ENCODE measurements at places on chromosomes 1 and 21. TPM values are rescaled to one million over a fixed set of nuclear protein-coding genes. Genes with fewer than 3 reads are reported as not detected.

The LRRC53 gene
- total RNA-seq = not detected

- DNase-seq = no peak
These were observed 9.8 kb downstream of the SSBP3 start for GRCh38 chr1:54396261-54396933.

DNA sequence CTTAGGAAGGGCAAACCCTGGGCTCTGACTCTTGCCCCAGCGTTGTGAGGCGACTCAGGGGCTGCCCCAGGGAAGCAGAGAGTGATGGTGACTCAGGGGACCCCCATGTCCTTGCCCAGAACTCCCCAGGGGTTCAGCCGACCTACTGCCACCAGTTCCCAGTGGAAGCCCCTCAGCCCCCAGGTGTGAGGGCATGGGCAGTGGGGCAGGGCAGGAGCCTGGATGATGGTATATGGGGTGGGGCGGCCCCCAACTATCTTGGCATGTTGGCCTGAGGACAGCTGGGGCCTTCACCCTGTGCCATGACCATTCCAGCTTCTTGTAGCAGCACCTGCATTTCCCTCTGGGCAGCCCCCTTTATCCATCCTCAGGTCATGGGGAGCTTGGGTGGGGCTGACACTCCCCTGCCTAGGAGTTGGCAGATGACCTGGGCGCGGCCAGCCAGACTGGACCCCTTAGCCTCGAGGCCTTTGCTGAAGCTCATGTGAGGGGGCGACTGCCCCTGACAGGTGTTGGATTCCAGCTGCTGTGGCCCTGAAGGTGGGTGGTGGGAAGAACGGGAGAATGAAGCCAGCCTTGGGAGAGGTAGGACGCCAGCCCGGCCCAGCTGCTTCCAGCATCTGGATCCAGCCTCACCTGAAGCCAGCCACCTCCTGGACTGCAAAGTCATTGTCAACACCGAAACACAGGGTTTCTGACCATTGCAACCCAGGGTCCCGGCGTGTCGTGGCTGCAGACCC lies 1.8 kb upstream of the FNDC10 start:
- no peak for DNase-seq

GRCh38 chr1:43238085-43238484 lies 31.7 kb upstream of the TMEM125 start:
- DNase-seq = peak; percentile 60

DNA sequence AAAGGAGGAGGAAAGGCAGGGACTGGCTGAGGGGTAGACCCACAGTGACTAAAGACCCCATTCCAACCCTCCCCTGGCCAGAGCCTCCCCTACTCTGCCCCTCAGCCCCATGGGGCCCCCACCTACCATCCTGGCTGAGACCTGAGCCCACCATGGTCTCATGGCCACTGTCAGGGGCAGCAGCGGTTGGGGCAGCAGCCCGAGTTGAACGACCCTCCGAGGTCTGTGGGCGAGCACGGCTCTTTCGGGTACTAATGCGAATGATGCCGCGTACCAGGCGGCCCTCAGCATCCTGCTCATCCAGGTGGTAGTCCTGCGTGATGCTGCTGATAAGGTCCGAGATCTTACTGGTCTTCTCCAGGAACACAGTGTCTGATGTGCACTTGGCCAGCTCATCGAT lies 9.1 kb downstream of the KDF1 start:
- DNase-seq = no peak

GRCh38 chr21:45957551-45957950 lies 24.0 kb upstream of the COL6A1 start:
- no peak for DNase-seq

All from progenitor cell of endocrine pancreas (in vitro differentiated cells).